Stimulated activated CD8-positive, alpha-beta memory T cell treated with anti-CD3 and anti-CD28 coated beads, Interleukin-15, amount 100 ng/mL, for 48 hours (primary cell): ENCODE measurements at places on chromosomes 16 and 17.
A peak's percentile ranks its signal among the peaks of the same experiment; 100 is the strongest.

- DNase-seq, result no peak
These were observed 49.4 kb downstream of the ADAMTS18 start for GRCh38 chr16:77385481-77385880.

DNA sequence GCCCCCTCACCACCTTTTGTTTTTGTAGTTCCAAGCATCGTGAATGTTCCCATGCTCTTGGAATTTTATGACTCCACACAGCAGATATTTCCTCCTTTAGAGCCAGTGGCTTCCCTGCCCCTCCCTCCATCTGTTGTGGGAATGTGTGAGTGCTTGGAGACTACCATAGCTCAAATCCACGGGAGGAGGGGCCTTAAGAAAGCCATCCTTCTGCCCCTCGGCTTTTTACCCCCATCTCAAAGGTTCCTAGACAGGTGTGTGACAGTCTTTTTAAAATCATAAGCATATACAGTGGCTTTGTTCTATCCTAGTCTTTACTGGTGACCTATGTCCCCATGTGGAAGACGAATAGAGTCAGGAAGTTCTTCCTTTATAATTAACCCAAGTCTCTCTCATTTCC is 47.2 kb downstream of the YPEL2 start:
- no peak for DNase-seq

GRCh38 chr17:45376171-45377005 is 56.3 kb downstream of the ARHGAP27 start:
- no peak for DNase-seq

- peak; percentile 21 for DNase-seq
These were observed 452 bp downstream of the SLC25A10 start for GRCh38 chr17:81712468-81713003.

- DNase-seq, result no peak
These were observed 193.8 kb downstream of the SLC39A11 start for GRCh38 chr17:72898725-72899124.

DNA sequence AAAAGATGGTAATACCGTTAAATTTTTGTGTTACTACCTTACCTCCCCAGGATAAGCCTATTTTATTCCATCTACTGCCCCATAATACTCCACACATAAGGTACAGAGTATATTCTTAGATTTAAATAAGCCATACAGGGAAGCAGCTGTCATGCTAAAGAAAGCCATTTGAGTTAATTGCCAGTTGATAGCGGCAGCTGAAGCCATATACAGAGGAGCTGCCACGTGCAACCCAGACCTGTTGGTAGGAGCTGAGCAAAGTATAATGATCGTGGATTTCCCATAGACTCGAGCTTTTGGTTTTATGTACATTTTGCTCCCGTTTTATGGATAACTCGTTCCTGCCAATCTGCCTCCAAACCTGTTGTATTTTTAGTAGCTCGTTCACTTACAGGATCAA is 12.0 kb downstream of the CPSF4L start:
- DNase-seq, result no peak

GRCh38 chr16:19774024-19774423 is 56.0 kb downstream of the IQCK start:
- no peak for DNase-seq

DNA sequence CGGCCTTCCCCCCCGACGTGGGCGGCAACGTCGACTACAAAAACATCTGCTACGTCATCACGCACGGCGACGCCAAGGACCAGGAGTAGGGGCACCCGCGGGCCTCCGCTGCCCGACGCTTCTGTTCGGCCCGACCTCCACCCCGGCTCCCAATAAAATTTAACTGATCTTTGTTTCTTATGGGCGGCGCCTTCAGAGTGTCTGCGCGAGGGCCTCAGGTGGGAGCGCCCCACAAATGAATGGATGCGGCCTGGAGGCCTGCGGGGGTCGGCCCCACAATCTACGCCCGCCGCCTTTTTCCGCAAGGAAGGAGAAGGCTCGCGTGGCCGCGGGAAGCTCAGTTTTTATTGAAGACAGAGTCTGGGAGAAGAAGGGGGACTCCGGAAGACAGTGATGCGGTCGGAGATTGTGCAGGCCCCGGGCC is 3.2 kb downstream of the MYL11 start:
- peak; percentile 77 for DNase-seq

DNA sequence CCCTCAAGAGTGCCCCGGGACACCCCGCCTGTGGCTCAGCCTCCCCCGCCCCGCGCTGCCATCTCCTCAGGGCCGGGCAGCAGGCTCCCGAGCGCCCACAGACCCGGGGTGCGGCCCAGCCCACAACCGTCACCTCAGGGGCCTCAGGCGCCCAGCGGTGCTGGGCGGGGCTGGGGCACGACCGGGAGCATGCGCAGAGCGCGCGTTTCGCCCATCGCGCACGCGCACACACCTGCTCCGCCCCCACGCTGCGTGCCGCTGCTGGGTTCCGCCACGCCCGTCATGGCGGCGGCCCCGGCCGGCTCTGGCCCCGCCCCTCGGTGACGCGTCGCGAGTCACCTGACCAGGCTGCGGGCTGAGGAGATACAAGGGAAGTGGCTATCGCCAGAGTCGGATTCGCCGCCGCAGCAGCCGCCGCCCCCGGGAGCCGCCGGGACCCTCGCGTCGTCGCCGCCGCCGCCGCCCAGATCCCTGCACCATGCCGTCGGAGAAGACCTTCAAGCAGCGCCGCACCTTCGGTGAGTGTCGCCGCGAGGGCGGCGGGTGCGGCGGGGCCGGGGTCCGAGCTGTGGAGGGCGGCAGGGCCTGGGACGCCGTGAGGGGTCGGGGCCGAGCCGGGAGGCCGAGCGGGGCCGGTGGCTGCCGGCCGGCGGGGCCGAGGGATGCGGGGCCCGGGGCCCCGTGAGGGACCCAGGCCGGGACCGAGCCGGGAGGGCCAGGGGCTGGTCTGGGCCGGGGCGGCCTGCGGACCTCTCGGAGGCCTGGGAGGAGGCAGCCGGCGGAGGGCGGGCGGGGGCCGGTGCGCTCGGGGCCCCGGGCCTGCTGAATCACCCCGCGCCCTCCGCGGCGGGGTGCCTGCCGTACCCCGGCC is at the start of gene MAP1LC3B:
Gene MAP1LC3B (plus strand): TSS at position 387 of the 871 bp plus-strand sequence. CDS start 92 bp downstream, at position 479.
- peak; percentile 98 for DNase-seq

GRCh38 chr17:12821376-12821940 is 32.2 kb downstream of the ARHGAP44 start:
- DNase-seq, result no peak

DNA sequence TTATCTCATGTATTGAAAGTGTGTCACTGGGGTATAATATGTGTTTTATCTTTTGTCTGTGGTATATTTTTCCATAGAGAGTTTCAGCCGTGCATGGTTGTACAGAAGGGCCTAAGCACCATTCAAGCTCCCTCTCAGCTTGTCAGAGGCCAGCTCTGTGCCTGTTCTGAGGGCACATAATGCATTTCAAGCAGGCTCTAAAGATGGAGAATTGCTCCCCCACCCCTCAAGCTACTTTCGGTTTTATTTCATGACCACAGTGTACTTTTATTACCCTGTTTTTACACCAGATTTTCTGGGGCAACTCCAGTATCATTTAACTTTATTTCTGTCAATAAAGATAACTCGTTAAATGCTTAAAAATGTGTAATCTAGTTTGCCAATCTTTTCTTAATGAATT is 131.7 kb downstream of the SHISA6 start:
- no peak for DNase-seq

DNA sequence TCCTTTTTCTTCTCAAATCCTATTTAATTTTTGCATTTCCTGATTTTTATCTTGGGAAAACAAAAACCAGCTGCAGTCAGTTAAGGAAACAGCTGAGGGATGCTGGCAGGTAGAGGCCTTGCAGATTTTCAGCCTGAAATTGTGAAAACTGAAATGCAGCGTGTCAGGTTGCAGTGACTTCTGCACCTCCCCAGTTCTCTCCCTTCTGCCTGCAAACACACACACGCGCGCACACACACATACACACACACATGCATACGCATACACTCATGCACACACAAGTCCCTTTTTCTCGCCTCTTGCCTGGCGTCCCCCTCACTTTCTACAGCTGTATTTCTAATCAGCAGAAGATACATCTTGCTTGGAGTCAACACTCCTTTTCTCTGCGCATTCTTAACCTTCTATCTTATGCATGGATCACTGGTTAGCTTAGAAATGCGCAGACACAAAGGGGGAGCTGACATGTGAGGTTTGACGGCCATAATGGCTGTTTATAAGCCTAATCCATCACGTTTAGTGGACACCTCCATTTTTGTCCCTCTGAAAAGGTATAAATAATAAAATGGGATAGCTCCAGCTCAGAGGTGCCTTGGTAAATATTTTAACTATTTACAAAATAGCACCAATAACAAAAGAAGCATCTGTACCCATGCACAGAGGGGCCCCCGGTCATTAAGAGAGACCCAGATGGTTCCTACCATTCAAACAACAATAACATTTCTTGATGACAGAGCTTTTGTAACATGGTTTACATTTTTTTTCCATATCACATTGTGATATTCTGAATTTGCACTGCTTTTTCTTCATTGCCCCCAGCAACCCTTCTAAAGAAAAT is 392.1 kb upstream of the SALL1 start:
- no peak for DNase-seq

DNA sequence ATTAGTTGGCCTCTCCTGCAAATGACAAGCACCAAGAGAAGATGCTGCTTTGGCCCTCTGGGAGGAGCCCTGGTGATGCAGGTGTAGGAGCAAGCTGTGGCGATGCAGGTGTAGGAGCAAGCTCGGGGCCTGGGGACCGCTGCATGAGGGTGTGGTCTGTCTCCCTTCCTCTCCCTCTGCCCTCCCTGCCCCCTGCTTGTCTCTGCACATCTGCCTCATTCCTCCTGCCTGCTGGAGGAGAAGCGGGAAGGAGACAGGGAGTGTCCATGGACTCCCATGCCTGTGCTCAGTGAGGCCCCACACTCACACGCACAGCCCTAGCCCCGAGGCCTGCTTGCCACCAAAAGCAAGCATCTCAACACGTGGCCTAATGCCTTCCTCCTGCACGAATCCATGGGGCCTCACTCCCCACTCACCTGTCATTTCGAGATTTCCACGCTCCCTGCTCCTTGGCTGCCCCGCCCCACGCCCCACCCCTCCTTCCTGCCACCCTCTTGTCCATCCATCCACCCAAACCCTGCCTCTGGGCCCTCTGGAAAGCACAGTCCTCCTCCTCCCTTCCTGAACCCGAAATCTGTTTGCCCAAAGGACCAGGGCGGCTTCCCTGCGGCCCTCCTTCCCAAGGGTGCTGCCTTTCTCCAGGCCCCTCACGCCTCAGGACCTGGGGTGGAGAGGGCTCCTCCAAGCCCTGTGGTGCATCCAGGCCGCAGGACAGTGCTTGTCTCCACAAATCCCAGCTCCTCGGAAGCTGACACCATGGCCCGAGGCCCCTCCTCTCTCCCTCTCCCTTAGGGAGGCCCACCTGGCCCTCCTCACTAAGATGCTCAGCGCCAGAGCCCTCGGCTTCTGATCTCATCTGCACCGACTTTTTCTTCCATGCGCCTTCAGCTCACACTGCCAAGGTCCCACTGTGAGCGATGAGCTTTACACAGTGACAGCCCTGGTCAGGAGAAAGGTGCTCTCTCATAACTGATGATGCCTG is 11.8 kb upstream of the ALDH3A1 start:
- no peak for DNase-seq

- DNase-seq, result no peak
These were observed 11.1 kb downstream of the GNPTG start for GRCh38 chr16:1362807-1363206.

DNA sequence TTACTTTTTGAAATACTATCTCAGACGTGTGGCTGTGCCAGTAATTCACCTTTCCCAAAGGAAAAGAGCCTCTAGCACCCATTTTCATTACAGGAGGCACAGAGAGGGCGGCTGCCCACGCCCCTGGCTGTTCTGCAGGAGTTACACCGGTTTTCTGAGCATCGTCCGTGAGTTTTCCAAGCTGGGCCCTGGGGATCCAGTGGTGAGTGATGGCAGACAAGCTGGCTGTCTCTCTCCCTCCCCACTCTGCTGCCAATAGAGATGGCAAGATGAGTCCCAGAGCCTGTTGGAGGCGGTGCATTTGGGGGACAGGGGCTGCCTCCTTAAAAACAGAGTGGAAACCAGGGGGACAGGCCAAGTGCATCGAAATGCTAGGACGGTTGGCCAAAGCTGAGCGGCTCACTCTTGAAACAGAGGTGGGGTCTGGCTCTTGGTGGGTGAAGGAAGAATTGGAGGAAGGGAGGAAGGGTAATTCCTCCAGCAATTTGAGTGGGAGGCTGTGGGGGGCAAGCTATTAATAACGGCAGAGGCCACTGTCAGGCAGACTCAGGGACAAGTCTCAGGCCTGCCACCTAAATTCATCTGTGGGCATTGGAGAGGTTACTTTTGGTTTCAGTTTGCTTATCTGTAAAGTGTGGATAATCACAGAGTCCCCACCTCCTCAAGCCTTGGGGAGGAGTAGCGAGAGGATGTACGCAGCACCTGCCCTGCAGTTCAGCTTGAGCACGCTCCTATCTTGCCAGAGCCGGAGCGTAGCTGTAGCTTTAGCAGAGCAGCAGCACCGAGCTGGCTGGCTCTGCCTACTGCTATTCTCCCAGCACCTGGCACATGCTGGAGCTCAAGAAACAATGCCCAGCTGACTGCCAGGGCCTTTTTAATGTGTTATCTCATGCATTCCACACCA is 7.5 kb upstream of the NOS2 start:
- DNase-seq, result no peak

DNA sequence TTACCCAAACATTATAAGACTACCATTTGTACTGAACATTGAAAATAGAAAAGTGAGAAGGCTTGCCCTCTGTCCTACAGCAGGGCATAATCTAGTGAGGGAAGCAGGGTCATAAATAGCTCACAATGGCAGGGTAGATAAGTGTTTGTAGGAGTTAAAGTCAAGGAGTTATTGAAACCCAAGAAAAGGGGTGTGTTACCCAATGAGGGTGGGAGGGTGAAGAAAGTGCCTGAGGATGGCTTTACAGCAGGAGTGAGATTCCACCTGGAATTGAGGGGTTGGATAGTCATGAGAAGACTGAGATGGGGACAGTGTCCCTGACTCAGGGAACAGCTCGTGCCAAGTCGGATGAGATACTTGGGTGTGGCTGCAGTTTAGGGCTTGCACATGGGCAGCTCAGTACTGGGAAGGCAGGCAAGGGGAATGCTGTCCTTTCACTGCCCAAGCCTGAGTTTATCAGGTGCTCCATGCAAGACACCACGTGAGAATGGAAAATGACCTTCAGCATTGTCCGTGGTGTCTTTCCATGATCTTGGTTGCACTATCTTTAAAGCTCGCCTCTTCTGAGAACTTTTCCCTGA is 393.2 kb upstream of the MAF start:
- DNase-seq, result no peak

GRCh38 chr17:29292992-29293889 is 707 bp downstream of the NUFIP2 start:
- peak; percentile 48 for DNase-seq

GRCh38 chr17:51850201-51850600 is 308.3 kb downstream of the CA10 start:
- DNase-seq, result no peak

GRCh38 chr17:50687200-50688066 is 20.3 kb downstream of the ANKRD40 start:
- no peak for DNase-seq

- peak; percentile 43 for DNase-seq
These were observed 25.7 kb downstream of the CIBAR2 start for GRCh38 chr16:85086347-85087291.

DNA sequence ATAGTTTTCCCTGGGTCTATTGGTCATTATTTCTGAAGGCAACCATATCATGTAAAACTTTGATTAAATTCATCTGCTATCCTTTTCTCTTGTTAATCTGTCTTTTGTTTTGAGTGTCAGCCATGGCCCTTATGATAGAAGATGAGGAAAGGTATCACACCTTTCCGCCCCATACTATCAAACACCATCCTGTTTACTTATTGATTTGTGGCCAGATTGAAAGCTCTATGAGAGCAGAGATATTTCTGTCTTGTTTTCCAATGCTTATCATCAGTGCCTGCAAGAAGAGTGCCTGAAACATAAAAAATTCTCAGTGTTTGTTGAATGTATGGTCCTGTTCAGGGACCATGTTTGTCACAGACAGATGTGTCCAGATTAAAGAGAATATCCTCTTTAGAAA is 22.6 kb upstream of the DHX8 start:
- no peak for DNase-seq
